Heart left ventricle (tissue), 16 donors: ENCODE measurements at places on chromosomes 3 and 15. TPM values are rescaled to one million over a fixed set of nuclear protein-coding genes. Genes with fewer than 3 reads are reported as not detected.

Gene TMPRSS7
- not detected for polyA plus RNA-seq

Gene MASP1
- 84.1 TPM for polyA plus RNA-seq

Gene PLEKHO2
- polyA plus RNA-seq: 13.4 TPM

Gene CAMK2N2
- polyA plus RNA-seq: 0.14 TPM

Gene AGTR1
- 1.9 TPM for polyA plus RNA-seq

Gene BMF
- 2.5 TPM for polyA plus RNA-seq

Gene PLOD2
- polyA plus RNA-seq: 20.3 TPM

Gene CSPG5
- polyA plus RNA-seq: 0.61 TPM

Gene BBS4
- polyA plus RNA-seq: 12.7 TPM

Gene DNAJA4
- polyA plus RNA-seq: 296 TPM

Gene MYO1E
- 9.8 TPM for polyA plus RNA-seq

Gene MST1R
- polyA plus RNA-seq: 2.5 TPM

Gene C3orf62
- polyA plus RNA-seq: 3.3 TPM
